ENCODE measurements at places on chromosomes 5 and 9.

- no peak for DNase-seq
These were observed 152.1 kb downstream of the GNA14 start for GRCh38 chr9:77495834-77496671.

DNA sequence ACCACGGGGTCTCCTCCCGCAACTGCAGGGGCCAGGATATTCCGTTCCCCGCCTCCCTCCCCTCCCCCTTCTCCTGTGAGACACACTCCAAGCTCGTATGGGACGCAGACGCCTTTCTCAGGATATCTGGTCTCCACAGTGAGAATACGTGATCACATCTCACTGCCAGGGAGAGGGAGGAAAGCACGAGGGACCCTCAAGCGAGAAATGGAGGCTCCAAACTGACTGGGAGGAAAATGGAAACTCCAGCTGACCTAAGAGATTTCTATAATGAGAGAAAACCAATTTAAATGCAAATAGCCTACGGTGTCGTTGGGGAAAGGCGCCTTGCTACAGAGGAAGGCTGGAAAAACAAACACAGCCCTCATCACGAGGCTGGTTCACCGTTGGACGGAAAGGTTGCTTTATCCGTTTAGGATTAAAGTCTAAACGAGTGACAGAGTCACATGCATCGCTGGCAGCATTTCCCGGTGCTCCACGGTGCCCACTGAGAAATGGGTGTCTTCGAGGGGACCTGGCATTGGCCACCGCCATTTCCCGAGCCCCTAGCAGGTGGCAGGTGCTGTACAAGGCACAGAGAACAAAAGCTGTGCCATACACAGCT, 116.9 kb upstream of the CPEB4 start:
- DNase-seq: peak; percentile 16

- peak; percentile 21 for DNase-seq
These were observed 716 bp upstream of the OTULIN start for GRCh38 chr5:14663734-14664269.

DNA sequence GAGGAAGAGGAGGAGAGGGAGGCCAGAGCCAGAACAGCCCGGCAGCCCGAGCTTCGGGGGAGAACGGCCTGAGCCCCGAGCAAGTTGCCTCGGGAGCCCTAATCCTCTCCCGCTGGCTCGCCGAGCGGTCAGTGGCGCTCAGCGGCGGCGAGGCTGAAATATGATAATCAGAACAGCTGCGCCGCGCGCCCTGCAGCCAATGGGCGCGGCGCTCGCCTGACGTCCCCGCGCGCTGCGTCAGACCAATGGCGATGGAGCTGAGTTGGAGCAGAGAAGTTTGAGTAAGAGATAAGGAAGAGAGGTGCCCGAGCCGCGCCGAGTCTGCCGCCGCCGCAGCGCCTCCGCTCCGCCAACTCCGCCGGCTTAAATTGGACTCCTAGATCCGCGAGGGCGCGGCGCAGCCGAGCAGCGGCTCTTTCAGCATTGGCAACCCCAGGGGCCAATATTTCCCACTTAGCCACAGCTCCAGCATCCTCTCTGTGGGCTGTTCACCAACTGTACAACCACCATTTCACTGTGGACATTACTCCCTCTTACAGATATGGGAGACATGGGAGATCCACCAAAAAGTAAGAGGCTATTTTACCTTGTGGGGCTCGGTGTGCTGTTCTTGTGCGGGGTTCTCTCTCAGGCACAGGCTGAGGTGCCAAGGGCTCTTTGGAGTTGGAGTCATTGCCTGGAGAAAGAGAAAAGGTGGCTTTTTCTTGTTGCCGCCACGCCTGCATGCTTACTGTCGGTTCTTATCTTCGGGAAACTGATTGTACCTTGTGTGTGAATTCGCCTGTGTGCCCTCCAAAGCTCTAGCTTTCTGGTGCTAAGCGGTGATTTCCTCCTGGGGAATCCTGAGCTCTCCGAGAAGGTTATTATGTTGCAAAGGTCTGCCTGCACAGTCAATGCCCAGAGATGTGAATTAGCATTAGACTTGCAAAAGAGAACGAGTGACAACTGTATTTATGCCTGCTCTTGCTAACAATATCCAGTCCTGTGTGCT, at the start of gene ISL1:
Gene ISL1 (plus strand): TSS at position 318 of the 991 bp plus-strand sequence. CDS start 224 bp downstream, at position 542.
- DNase-seq: peak; percentile 91

DNA sequence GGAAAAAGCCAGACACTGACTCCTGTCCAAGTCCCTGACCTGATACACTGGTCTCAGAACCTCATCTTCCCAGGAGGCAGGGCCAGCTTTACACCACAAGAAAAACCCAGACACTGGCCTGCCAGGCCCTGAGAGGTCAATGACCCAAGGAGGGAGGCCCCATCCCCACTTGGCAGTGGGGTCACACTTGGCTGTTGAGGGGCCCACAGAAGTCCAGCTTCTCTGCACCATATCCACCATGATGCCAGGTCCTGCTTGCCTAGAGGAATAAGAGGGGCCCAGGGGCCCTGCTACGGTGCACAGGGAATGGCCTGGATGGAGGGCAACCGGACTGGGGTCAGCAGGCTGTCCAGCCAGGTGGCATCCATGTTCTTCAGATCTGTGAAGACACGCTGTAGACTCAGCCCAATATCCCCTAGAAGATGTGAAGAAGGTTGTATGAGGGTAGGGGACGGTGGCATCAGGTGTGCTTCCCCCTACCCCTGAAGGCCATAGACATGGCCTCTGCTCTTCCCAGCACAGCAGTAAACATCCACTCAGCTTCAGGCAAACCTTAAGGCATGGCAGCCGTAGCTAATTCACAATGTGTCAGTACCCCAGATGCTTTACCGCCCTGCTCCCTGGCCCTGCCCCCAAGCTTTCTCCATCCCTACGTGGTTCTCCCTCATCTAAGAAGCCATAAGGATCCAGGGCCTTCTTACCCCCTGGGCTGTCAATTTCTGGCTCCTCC, 6.7 kb downstream of the IRF1 start:
- no peak for DNase-seq

GRCh38 chr9:127781806-127782205, 3.3 kb upstream of the SH2D3C start:
- no peak for DNase-seq

DNA sequence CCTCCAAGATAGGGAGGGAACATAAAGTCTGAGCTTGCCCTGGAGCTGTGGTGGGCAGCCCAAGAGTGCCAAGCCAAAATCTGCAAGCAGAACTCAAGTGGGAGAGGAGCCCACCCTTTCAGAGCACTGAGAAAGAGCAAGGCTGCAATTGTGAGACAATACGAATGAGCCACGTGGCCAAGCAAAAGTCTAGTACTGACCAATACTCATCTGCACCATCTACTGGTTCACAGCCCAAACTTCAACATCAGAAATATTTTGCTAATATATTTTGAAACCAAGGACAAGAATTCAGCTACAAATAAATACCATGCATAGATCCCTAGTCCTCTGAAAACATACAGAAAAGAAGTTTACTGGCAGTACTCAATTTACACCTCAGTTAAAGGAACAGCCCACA, 696.2 kb upstream of the COX7C start:
- no peak for DNase-seq

DNA sequence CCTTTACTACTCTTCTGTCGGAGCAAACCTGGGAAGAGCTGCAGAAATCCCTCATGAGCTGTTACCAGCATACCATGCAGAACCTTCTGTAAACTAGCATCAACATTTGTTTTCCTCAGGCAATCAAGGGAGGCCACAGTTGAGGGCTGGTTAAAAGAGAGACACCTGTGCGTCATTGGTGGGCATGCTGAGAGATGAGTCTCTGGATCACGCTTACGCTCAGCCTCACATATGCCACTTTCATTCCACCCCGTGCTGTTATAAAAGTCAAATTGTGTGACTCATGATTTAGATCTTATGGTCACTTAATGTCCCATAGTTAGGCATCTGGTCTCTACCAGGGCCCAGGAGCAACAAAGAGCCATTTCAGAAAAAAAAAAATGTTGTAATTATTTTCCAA, 18.1 kb upstream of the ICE1 start:
- DNase-seq: no peak

GRCh38 chr5:175811589-175811988, 59.8 kb upstream of the CPLX2 start:
- no peak for DNase-seq

DNA sequence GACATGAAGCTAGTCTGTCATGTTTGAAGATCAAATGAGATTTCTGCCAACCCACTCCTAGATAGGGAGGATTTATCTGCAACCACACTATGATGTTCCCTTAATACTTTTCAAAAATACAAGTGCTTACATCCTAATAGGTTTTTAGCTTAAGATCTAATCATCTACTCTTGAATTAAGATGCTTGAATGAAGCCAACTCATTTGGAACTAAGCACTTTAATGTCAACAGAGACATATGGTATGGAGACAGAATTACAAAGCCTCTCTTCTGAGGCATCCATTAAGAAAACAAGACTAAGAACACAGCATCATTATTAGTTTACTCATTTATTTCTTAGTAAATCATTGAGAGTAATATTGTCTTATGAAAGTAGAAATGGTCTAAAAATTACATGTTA, 139.3 kb upstream of the NFIB start:
- no peak for DNase-seq

- no peak for DNase-seq
These were observed 78.5 kb downstream of the C9orf152 start for GRCh38 chr9:110129425-110129824.

- DNase-seq: no peak
These were observed 121.6 kb downstream of the MEF2C start for GRCh38 chr5:88761269-88761850.

DNA sequence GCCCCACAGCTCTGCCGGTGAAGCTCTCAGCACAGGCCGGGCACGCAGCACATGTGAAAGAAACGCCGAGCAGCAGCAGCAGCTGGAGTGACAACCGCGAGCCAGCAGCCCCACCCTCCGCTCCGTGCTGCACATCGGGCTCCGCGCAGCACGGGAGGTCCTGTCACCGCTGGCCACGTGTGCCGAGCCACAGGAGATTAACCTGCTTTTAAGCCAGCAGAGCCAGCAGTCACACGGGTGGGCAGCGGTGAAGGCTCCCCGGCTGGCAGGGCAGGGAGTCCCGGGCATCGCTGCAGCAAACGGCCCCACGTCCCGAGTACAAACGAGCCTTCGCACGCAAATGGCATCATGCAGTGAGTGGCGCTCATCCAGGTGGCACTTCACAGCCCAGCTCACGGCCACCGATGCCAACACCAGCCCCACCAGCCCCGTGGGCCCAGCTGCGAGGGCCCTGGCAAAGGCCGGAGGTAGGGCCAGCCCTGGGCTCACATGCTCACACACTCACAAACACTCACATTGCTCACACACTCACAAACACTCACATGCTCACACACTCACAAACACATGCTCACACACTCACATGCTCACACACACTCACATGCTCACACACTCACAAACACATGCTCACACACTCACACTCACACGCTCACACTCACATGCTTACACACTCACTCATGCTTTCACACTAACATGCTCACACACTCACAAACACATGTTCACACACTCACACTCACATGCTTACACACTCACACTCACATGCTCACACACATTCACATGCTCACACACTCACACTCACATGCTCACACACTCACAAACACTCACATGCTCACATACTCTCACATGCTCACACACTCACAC, 11.1 kb downstream of the CCDC187 start:
- no peak for DNase-seq

DNA sequence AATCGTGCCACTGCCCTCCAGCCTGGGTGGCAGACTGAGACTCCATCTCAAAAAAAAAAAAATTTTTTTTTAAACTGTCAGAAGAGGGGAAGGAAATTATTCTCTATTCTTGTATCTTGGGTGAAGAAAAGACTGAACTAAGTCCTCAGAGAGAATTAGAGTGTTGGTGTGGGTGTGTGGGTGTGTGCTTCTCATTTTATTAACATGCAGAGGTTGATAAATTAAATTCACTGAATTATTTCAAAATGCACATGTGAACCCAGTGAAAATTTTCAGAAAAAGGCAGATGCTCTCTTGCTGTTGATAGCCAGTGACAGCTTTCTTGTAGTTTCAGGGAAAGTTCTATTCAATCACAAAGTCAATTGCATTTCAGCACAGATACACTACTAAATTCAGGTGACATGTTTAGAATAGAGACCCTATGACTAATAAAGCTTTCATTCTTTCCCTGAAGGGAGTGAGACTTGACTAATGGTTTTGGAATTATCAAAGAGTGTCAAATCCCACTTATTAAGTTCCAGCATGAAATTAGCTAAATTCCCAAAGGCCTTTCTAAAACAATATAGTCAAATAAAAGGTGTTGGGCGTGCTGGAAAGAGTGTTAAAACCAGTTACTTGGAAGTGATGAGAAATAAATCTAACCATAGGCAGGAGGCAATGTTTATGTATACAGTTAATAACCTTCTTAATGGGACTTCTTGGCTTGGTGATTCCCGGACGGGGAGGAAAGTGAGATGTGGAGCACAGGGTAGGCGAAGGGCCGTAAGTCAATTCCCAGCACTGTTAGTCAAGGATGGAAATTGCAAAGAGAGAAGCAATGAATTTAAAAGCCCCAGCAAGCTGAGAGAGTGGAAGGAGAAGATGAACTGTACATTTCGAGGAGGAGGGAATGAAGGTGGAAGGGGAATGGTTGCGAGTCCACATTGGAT, 103.2 kb upstream of the SPATA31D4 start:
- DNase-seq: no peak

DNA sequence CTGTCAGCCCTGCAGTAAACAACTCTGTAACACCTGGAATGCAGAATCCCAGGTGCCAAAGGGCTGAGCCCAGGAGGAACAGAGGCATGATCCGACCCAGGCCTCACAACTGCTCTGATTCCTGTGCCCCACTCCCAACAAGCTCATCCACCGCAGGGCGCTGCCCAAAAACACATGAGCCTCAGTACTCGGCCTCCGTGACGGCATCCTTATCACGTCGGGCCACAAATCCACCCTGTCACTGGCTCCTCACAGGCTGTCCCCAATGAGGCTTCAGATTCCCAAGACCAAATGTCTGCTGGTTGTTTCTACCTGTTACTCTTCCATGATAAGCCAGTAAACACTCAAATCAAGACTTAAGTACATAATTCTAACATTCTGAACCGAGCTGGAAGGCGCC, 15.2 kb downstream of the QSOX2 start:
- no peak for DNase-seq

GRCh38 chr5:95850391-95850894, 27.9 kb upstream of the GLRX start:
- no peak for DNase-seq

DNA sequence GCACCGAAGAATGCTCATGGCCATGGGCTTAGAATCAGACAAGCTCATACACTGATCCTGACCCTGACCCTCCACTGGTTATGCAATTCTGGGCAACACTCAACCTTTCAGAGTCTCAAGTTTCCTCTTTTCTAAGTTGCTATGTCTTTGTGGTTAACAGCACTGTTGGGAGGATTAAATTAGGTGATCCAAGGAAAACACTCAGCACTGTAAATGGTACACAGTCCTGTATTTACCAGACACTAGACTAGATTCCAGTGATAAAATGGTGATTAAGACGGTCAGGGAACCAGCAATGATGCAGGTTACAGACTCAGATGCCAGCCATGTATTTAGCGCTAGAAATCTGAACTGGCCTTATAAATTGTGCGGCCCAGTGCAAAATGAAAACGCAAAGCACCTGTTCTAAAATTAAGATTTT, 8.1 kb downstream of the ARL15 start:
- DNase-seq: no peak
